Renal pelvis (tissue), 12 donors: ENCODE measurements at places on chromosomes 7 and 10.

- no peak for DNase-seq
Measured at GRCh38 chr10:21034241-21034640, 137.1 kb upstream of the NEBL start.

DNA sequence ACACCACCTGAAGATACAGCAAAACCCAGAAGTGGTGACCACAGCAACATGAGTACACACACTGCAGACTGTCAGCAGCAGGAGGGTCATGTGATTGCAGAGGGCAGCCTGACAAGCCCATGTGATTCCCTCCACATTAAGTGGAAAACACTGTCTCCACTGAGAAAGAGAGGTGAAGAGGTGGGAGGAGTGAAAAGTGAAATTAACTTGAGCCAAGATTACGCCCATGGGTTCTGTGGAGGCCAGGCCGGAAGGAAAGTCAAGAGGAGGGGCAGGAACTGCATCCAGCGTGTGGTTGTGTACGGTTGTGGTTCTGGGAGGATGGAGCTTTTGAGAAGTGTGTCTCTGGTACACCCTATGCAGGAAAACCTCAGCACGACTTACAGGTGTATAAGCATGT is 138.5 kb downstream of the PLXNA4 start:
- DNase-seq, result no peak

DNA sequence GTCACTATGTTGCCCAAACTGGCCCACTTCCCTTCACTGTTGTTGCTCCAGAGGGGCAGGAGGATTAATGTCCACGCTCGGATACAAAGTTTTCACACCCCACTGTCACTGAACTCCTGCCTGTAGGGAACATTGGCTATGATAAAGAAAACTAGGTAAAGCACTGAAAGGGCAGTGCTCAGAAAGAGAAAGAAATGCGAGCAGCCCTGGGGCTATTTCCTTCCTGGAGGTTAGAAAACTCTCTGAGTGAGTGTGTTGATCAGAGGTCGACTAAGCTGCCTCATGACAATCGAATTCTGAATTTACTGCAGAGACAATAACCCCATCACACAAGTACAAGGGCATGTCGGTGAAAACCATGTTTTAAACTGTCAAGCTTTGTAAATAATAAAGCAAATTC is 227.2 kb upstream of the PITRM1 start:
- DNase-seq, result no peak

- DNase-seq, result no peak
Measured at GRCh38 chr7:15515252-15515651, 46.6 kb downstream of the AGMO start.

- DNase-seq, result no peak
Measured at GRCh38 chr10:117684672-117685211, 142.2 kb downstream of the EMX2 start.
